ENCODE measurements at places on chromosomes 12 and 14. TPM values are rescaled to one million over a fixed set of nuclear protein-coding genes. Genes with fewer than 3 reads are reported as not detected.
A peak's percentile ranks its signal among the peaks of the same experiment; 100 is the strongest.

- peak; percentile 80 for DNase-seq
Observed at GRCh38 chr14:20455355-20456300, 602 bp downstream of the APEX1 start.

- no peak for DNase-seq
Observed at GRCh38 chr12:89947437-89948270, 239.0 kb upstream of the ATP2B1 start.

- DNase-seq, result no peak
Observed at GRCh38 chr12:125149160-125150108, 84.2 kb downstream of the AACS start.

- DNase-seq, result no peak
Observed at GRCh38 chr14:45916340-45916953, 663.4 kb upstream of the MIS18BP1 start.

DNA sequence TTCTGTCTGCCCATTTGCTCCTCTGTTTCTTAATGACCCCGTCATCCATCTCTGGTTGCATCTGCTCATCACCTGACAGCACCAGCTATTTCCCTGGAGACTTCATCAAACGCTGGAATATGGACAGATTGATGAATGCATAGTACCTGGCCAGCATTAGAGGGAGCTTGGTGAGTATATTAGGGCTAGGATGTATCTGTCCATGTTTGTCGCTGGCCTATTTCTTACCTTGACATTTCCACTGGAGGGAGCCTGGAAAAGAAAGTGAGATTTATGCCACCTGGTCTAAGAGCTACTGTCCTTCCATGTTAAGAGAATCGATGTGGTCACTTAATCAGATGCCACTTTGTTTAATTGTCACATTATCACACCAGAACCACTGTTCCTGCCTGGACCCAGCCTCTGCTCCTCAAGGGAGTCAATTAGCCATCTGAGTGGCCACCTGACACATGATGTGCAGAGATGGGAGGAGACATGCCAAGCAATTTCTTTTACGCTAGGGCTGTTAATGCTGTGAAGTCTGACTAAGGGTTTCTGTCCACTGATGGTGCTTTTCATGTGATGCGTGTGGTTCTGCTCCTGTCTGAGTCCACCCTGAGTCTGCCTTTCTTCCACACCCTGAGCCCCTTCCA, 75.3 kb upstream of the SFSWAP start:
- no peak for DNase-seq

GRCh38 chr12:131122631-131123030, 168.9 kb downstream of the ADGRD1 start:
- no peak for DNase-seq

DNA sequence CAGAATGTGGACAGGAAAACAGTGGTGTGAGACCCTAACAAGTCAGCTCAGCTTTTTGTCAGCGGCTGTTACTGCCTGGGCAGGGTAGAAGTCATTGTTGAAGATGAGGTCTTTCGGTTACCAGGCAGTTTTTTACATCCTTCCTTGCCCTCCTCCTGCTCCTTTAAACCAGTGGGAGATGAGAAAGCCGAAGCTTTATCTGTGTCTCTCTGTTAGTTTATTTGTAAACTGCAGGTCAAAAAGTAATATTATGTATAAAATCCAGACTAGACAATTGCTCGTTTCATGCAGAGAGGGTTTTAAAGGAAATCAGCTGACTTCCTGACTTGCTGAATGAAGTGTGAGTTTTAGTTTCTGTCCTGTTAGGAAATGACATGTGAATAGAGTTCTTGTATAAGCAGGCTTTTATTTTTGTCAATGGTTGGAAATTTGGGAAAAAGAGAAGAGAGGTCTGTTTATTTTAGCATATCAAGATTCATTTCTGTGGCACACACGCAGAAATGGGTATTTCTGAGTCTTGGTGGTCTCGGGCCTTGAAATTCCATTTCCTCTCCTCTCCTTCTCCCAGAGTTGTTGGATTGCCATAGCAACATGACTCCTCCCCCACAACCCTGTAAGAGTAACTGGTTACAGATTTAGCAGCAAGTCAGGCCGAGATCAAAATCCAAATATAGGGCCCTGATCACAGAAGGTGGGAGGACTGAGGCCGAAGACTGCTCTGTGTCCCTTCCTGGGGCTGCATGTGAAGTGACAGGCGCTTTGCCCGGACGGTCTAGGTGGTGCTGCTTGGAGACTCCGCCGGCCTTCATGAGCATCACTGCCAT, 60.8 kb downstream of the SAMD4A start:
- peak; percentile 75 for DNase-seq

GRCh38 chr12:72269491-72269890, 2.7 kb upstream of the TRHDE start:
- no peak for DNase-seq

DNA sequence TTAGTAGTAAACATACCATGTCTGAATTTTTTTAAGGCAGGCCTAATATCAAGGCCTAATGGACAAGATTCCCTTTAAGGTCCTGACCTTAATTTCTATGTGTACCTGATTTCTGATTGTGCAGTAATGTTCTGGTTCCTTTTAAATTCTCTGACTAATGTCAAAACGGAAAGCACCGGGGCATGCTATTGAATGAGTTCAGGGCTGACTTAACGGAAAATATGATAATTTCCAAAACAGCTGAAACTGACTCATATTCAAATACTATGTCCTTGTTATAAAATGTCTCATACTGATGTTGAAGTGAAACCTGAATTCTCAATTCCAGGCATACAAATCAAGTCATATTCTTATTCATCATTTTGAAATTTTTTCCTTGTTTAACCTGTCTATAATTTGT, 6.7 kb downstream of the TAS2R43 start:
- peak; percentile 7 for DNase-seq

DNA sequence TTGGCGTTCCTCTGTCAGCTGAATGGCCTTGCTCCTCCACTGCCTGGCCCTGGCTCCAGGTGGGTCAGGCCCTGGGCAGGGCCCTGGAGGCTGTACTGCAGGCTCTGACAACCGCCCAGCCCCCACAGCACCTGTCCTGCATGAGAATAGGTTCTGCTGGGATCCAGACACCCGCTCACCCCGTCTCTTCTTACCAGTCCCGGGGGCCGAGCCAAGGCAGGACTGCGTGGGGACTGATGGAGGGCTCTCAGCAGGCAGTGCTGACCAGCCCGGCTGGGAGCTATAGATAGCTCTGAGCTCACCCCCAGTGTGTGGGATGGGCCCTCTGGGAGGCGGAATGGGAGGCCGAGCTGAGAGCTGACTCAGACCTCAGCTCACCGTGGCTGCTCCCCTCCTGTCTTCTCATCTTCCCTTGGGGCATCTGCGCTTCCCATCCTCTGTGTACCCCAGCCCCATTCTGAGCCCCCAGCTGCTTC, 39.6 kb downstream of the TEAD4 start:
- DNase-seq, result no peak

- DNase-seq, result no peak
Observed at GRCh38 chr14:99321236-99321925, 49.4 kb upstream of the BCL11B start.

DNA sequence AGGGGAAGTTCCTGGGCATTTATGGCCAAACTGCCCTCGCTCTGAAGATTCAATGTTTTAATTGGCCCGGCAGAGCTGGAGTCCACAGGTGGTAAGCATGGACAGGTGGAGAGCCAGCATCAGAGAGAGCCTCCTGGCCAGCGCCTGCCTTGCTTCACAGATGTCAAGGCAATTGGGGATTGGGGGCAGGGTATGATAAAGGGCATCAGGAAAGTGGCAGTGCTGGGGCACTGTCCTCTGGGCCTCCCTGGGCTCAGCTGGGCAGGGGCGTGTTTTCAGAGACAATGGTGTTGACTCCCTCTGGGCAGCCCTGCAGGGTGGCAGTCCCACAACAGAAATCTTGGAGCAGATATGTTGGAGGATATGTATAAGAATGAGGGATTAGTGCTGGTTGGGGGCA, 237.3 kb downstream of the CACNA1C start:
- no peak for DNase-seq

- DNase-seq, result no peak
Observed at GRCh38 chr12:132720606-132721345, 10.1 kb downstream of the PGAM5 start.

- DNase-seq, result no peak
Observed at GRCh38 chr12:12266389-12266872, 413 bp downstream of the LRP6 start.

GRCh38 chr14:23326491-23327332, 5.5 kb downstream of the PABPN1 start:
- DNase-seq, result no peak

- no peak for DNase-seq
Observed at GRCh38 chr12:126198966-126199692, 1133.9 kb downstream of the AACS start.

- no peak for DNase-seq
Observed at GRCh38 chr12:32155041-32155440, 48.4 kb downstream of the BICD1 start.

GRCh38 chr12:124740691-124741137, 123.0 kb downstream of the SCARB1 start:
- DNase-seq, result no peak

GRCh38 chr12:50088577-50089335, 3.6 kb downstream of the SMARCD1 start:
- peak; percentile 76 for DNase-seq

The RTRAF gene
- 217 TPM for total RNA-seq

The SYNE2 gene
- 218 TPM for total RNA-seq

The ENDOU gene
- not detected for total RNA-seq

The RNASE2 gene
- not detected for total RNA-seq

The DAO gene
- not detected for total RNA-seq

The CCDC175 gene
- total RNA-seq, result not detected

The CLEC9A gene
- total RNA-seq, result not detected

The LPAR5 gene
- total RNA-seq, result 6.2 TPM

The GEMIN2 gene
- total RNA-seq, result 20.4 TPM

The CACNA1C gene
- 0.12 TPM for total RNA-seq

The COX14 gene
- total RNA-seq, result 47.9 TPM

Measured in activated CD4-positive, alpha-beta T cell treated with anti-CD3 and anti-CD28 coated beads, Interleukin-2, amount 10 ng/mL, durations not matched to agents 7 days and 5 days (primary cell).